ENCODE measurements at places on chromosomes 3 and 15. TPM values are rescaled to one million over a fixed set of nuclear protein-coding genes. Genes with fewer than 3 reads are reported as not detected.

- no peak for DNase-seq
- H3K36me3 ChIP-seq: no peaks in the 10 kb centered on the region
- no peaks in the 10 kb centered on the region for H3K27me3 ChIP-seq
- no peak overlapping the region for H3K27ac ChIP-seq
- peaks cover 2% of the 10 kb centered on the region for H3K4me1 ChIP-seq
- H3K4me3 ChIP-seq: no peak overlapping the region
Observed at GRCh38 chr3:42608581-42608980, 8.1 kb downstream of the NKTR start.

DNA sequence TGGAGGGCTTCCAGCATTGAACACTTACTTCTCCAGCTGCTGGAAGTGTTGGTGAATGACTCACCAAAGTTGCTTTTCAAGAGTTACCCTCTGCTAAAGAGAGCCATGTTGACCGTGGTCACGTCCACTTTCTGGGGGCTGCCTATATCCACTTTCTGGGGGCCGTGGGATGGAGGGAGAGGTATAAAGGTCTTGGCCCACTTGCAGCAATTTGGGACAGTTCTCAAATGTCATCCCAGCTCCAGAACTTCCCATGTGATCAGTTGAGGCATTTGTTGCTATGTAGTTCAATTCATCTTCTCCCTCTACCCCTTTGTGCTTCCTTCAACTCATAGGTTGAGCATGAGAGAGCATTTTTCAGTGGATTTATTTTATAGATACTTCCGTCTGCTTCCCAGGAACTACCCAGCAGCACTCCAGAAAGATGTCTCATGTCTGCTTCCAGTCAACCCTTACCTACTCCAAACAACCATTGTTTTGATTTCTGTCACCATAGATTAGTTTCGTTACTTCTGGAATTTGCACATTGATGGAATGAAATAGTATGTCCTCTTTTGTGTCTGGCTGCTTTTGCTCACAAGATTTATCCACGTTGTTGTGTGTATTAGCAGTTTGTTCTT is 130.6 kb downstream of the TCF12 start:
- H3K27me3 ChIP-seq: no peaks in the 10 kb centered on the region
- no peaks in the 10 kb centered on the region for H3K36me3 ChIP-seq
- no peaks in the 10 kb centered on the region for H3K4me1 ChIP-seq

The TMEM108 gene
- 1.3 TPM for total RNA-seq

- H3K27ac ChIP-seq: no peak overlapping the region
- H3K4me1 ChIP-seq: no peaks in the 10 kb centered on the region
- H3K27me3 ChIP-seq: no peaks in the 10 kb centered on the region
- DNase-seq: no peak
- no peaks in the 10 kb centered on the region for H3K36me3 ChIP-seq
Observed at GRCh38 chr3:160106905-160107861, 118.0 kb upstream of the C3orf80 start.

The SLC51B gene
- not detected for total RNA-seq

- no peak overlapping the region for H3K4me3 ChIP-seq
- no peaks in the 10 kb centered on the region for H3K36me3 ChIP-seq
- H3K27ac ChIP-seq: no peak overlapping the region
Observed at GRCh38 chr3:129559565-129560079, 16.6 kb downstream of the H1-8 start.

DNA sequence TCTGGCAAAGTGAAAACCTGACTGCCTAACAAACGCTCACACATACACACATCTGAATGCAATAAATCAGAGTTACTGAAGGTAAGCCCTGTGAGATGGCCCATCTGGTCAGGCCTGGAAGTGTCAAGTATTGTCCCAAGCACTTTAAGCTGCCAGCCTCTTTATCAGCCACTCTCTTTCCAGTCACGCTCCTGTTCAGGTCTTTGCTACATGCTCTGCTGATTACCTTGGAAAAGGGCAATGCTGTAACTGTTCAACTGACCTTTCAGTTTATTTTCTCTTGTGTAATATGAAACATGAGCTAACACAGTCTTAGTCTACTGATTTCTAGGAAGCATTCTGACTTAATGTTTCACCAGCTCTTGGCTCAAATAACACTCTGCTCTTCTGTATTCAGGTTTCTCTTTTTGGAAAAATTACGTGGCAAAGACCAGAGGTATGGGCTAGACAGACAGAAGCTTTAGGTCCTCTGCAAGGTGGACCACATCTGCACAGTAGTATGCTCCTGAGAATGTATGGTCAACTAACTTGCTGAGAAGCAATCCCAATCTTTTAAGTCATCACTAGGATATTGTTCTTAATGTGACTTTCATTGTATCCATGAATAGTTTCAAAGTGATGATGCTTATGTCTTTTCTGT is 44.5 kb downstream of the GBE1 start:
- H3K27me3 ChIP-seq: no peaks in the 10 kb centered on the region
- peaks cover 3% of the 10 kb centered on the region for H3K4me1 ChIP-seq
- no peak overlapping the region for H3K4me3 ChIP-seq
- no peak for DNase-seq
- H3K36me3 ChIP-seq: no peaks in the 10 kb centered on the region

The ZBED2 gene
- total RNA-seq: not detected

The TTC21A gene
- total RNA-seq: 11.6 TPM

DNA sequence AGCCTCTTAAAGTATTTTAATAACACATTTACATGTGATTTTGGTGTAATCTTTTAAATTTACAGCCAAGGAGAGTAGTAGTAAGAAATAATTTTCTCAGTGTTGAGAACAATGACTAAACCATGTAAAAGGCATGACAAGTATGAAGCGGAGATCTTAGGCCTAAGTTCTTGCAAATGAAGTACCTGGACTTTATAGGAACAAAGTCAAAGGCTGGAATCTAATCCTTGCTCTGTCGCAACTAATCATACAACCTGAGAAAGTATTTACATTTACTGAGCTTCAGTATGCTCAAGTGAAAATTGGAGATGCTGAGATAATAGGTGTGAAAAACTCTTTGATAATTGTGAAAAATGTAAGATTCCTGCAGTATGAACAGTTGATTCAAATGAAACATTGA is 86.4 kb upstream of the VGLL3 start:
- H3K27ac ChIP-seq: no peak overlapping the region
- no peaks in the 10 kb centered on the region for H3K27me3 ChIP-seq
- H3K36me3 ChIP-seq: no peaks in the 10 kb centered on the region
- no peak for DNase-seq
